ENCODE measurements at places on chromosomes 3 and 15.

DNA sequence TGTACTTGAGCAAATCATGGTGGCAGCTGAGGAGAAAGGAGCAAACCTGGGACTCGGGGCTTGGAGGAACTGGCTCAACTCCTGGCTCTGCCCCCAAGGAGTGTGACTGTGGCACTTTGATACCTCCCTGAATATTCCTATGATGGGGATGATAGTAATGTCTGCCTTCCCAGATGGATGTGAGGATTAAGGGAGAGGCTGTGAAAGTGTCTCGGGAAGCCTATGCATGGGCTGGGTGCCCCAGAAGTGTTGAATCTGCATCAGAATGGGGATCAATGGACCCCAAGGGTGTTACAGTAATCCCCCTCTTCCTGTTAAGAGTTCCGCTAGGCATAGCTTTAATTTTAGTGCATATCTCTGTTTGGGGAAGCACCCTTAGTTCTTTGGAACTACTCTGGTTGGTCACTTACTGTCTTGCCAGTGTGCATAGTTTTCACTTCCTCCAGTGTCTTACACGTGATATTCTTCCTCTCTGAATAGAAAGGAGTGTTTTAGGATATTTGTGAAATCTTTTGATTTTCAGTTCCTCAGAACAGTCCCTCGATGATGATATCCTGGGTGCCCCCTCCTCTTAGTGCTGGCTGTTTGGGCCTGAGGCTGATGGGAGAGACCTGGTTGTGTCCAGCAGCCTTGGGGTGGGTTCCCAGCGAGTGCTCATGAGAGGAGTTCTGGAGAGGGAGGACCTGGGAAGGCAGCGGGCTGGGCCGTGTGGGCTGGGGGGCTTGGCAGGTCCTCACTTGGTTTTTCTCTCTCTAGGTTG is 97.5 kb downstream of the CHDH start:
- no peak for DNase-seq

GRCh38 chr15:71736286-71736947 is 73.9 kb upstream of the NR2E3 start:
- DNase-seq, result no peak

GRCh38 chr3:38366082-38366481 is 19.5 kb downstream of the XYLB start:
- no peak for DNase-seq

DNA sequence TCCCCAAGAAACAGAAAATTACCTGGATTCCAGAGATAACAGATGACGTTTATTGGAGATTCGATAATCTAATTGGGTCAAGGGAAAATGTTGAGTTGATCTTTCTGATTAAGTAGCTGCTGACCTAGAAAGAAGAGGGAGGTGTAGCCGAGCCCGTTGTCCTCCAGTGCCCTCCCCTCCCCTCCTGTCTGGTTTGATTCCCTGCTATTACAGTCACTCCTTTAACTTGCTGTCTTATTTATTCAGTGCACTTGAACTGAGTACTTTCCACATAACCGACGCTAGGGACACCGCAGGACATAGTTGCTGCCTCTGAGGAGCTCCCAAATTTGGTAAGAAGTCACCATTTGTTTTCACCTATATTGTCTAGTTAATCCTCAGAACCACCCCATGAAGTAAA is 103.7 kb downstream of the AQP9 start:
- DNase-seq, result peak; percentile 82

- no peak for DNase-seq
Measured at GRCh38 chr3:127004641-127005397, 21.9 kb downstream of the PLXNA1 start.

DNA sequence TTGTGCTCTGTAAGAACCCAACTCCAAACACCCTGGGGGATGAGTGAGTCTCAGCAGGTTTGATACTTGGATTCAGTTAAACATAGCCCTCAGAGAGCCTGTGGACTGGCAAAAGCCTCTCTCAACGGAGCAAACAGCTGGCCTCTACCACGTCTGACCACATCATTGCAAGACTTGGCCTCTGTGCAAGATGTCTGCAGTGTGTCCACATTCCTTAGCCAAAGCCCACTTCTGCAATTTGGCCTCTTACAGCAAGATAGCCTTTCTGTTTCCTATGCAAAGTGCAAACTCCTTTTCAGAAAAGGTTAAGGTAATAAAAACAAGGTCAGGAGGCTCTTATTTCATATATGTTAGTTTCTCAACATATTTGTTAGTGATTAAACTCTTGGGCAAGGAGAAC is 27.9 kb downstream of the FBN1 start:
- DNase-seq, result no peak

GRCh38 chr15:74257623-74258022 is 21.5 kb downstream of the CCDC33 start:
- no peak for DNase-seq

- no peak for DNase-seq
Measured at GRCh38 chr15:25247407-25248038, 191.3 kb downstream of the UBE3A start.

GRCh38 chr3:13141183-13141582 is 68.0 kb upstream of the IQSEC1 start:
- DNase-seq, result no peak

GRCh38 chr15:55226127-55226526 is 29.4 kb upstream of the RSL24D1 start:
- no peak for DNase-seq

- DNase-seq, result no peak
Measured at GRCh38 chr3:169072494-169072893, 591.0 kb downstream of the MECOM start.

GRCh38 chr3:183650554-183650953 is 15.1 kb downstream of the KLHL24 start:
- DNase-seq, result no peak

DNA sequence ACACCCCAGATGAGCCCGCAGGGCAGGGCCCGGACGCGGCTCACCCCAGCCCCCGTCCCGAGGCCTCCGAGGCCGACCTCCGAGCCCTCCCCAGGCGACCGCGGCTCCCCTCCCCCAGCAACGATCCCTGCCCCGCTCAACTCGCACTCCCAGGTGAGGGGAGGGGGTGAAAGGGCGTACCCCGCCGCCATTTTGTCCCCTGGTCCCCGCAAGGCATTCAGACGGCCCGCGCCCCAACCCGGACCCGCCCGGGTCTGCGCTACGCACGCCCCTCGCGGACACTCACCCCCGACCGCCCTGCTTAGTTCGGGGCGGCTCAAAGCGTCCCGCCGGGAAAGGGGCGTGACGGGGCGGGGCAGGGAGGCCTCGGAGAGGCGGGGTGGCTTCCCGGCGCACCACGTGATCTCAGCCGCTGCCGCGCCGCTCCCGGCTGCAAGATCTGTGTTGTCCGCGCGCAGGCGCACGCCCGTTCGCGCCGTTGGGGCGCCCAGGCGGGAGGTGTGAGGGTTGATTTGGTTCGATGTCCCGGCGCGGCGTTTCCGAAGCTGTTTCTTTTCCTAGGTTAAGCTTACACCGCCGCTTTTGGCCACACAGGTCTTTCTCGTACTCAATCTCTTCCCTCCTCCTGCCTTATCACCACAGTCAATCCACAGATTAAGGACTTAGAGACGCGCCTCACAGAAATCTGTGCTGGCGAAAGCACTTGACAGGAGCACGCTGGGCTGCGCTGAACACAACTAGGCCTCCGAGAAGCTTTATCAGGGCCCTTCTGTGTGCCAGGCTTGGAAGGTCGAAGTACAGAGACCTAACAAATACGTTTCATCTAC is at the start of gene SCAPER:
SCAPER (minus strand) TSS at position 328 of the 827 bp plus-strand sequence. CDS start 21,523 bp downstream, outside the sequence.
- peak; percentile 93 for DNase-seq

- no peak for DNase-seq
Measured at GRCh38 chr3:136657526-136657925, 94.7 kb downstream of the STAG1 start.

- no peak for DNase-seq
Measured at GRCh38 chr3:71083726-71084131, 499.8 kb downstream of the FOXP1 start.

- no peak for DNase-seq
Measured at GRCh38 chr15:71511796-71512681, 298.3 kb upstream of the NR2E3 start.

- DNase-seq, result no peak
Measured at GRCh38 chr15:90205886-90206285, 4.8 kb downstream of the SEMA4B start.

DNA sequence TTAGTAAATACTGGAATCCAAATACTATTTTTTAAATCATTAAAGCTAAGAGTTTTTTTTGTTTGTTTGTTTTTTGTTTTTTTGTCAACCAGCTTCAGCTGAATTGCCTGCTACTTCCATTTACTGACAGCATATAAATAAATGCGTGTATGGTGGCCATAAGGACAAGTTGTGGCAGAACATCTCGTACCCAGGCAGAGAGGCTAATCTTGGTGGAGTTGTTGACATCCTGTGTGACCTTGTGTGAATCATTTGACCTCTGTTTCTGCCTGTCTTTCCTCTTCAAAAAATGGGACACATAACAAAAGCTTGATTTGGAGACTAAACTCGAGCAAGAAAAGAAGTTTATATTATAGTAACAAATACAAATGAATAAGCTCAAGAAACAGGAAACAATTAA is 734.2 kb downstream of the MCTP2 start:
- no peak for DNase-seq

Data from SK-N-DZ (cell line).